ENCODE measurements at places on chromosomes 4 and X.

DNA sequence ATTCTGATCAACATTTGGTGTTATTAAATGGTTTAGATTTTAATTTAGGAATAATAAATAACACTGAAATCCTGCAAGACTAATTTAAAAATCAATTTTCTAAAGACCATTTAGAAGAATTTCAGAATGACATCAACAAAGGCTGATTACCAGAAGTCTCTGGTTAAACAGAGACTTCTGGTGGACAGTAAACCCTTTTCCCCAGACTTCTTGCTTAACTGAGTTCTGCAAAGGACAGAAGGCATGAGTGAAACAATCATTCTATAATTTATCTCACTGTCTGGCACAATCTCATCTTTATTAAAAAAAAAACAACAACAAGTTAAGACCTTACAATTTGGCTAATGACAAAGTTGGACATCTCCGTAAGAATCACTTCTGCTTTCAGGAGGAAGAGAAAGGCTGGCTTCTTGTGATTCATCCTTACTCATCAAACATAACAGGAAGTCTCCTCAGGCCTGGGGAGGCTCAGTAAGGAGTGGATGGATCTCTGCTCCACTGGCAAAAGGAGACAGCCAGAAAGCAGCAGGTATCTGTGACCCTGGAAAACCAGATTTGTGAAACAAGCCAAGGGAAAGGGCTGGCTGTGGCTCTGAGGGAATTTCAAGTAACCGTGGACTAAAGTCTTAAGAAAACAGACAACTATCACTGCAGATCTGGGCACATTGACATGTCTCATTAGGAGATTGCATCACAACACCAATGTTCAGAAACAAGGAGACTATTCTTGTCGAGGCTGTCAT lies 908 bp upstream of the TLR6 start:
- DNase-seq: no peak

- DNase-seq: no peak
Observed at GRCh38 chr4:100295792-100296191, 105.5 kb upstream of the DDIT4L start.

GRCh38 chr4:168923526-168924194 lies 86.4 kb downstream of the CBR4 start:
- DNase-seq: no peak

GRCh38 chr4:110944501-110944900 lies 321.6 kb upstream of the PITX2 start:
- no peak for DNase-seq

DNA sequence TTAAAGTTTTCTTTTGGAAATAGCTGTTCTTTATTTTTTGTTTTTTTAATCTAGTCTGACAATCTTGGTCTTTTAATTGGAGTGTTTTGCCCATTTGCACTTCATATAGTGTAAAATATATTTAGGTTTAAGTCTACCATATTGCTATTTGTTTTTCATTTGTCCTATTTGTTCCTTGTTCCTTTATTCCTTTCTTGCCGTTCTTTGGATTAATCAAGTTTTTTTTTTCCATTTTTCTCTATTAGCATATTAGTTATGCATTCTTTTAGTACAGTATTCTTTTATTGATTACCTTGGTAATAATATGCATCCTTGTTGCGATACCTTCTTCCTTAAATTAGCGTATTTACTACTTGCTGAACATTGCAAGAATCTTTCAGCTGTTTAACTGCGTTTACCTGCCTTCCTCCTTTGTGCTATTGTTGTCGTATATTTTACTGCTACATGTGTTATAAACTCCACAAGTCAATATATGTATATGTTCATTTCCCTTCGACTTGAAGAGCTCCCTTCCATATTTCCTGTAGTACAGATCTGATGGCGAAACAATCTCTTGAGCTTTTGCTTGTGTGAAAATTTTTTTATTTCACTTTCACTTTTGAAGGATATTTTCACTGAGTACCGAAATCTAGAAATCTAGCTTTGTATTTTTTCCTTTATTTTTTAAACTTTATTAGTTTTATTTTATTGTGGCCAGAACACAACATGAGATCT lies 23.9 kb upstream of the RNF212 start:
- no peak for DNase-seq

DNA sequence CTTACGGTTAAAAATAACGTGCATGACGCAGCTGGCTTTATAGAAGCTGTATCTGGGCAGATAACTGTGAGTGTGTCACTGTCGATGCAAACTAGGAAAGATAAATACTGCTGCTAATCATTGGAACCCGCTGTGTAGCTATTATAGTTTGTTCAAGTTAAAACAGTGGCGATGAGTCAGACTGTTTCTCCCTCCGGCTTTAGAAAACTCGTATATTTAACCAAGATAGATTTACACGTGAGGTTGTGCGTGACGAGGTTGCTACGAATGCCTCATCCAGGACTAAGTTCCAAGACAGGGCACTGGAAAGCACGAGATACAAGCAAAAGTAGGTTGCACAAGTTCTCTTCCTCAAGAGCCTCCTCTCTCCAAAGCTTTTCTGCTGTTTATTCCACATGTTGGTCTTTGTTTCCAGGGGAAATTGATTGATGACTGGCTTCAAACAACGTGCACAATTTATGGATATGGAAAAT lies 270.7 kb downstream of the FBXW7 start:
- no peak for DNase-seq

- no peak for DNase-seq
Observed at GRCh38 chr4:140187316-140187695, 33.3 kb upstream of the MAML3 start.

DNA sequence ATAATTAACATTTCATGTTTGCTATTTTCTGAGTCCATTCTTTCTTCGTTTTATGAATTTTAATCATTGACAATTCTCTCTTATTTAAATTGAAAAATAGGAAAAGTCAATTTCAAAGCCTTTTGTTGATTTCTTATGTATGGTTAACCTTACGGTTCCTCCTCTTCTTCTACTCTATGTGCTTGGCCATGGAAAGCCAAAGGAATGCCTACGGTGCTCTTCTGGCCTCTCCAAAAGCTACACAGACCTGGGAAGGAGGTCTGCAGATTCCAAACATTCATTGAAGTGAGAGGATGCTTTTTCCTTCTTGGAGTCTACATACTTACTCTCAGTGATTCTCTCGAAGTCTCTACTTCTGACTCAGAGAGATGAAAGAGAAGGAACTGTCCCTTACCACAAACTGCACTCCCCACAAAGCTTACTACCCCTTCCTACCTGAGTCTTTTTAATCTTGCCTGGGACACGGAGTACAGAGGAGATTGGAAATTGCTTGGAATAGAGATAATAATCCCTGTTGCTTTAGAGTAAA lies 863.1 kb upstream of the FTHL17 start:
- DNase-seq: no peak

Data from thoracic aorta (tissue), 2 donors.